H9 (cell line): ENCODE measurements at places on chromosomes 3 and 15. TPM values are rescaled to one million over a fixed set of nuclear protein-coding genes. Genes with fewer than 3 reads are reported as not detected.

GRCh38 chr15:86645925-86646500 lies 566.3 kb downstream of the AGBL1 start:
- H3K36me3 ChIP-seq: no peaks in the 10 kb centered on the region
- no peak overlapping the region for H3K27ac ChIP-seq
- H3K4me3 ChIP-seq: no peak overlapping the region
- no peaks in the 10 kb centered on the region for H3K4me1 ChIP-seq
- no peaks in the 10 kb centered on the region for H3K27me3 ChIP-seq

HGD gene
- total RNA-seq: 0.33 TPM in 1 of 2 replicates, not detected in the other

- H3K27me3 ChIP-seq: no peaks in the 10 kb centered on the region
- no peaks in the 10 kb centered on the region; the same call in 2 of the 3 replicates for H3K36me3 ChIP-seq
- no peak for DNase-seq
- no peak overlapping the region for H3K4me3 ChIP-seq
- H3K4me1 ChIP-seq: no peaks in the 10 kb centered on the region
- no peak overlapping the region for H3K27ac ChIP-seq
Measured at GRCh38 chr3:54251705-54252104, 129.4 kb downstream of the CACNA2D3 start.

- no peaks in the 10 kb centered on the region for H3K36me3 ChIP-seq
- H3K27me3 ChIP-seq: no peaks in the 10 kb centered on the region
- no peak for DNase-seq
Measured at GRCh38 chr3:188700501-188700900, 471.3 kb upstream of the TPRG1 start.

DAZL gene
- total RNA-seq: 21.2 and 21.7 TPM in 2 replicates

DNA sequence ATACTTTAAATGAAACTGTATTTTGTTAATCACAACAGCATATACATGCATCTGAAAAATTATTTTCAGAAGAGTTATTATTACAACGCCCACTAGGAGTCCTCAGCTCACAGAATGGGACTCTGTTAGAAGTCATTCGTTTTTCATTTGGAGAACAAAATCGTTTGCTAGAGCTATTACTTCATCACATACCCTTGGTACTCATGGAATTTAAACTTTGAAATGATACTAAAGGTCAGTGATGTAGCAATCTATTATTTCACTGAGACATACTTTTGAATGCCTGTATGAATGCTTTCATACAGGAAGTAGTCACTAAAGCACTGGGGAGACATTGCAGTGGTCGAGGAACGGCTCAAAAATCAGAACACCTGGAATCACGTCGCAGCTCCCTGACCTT lies 198.1 kb downstream of the MBNL1 start:
- H3K27ac ChIP-seq: no peak overlapping the region
- no peak overlapping the region for H3K4me3 ChIP-seq
- DNase-seq: no peak
- no peaks in the 10 kb centered on the region; the same call in 1 of the 2 replicates for H3K36me3 ChIP-seq
- H3K4me1 ChIP-seq: no peaks in the 10 kb centered on the region

- no peaks in the 10 kb centered on the region for H3K36me3 ChIP-seq
- peaks cover 3% of the 10 kb centered on the region for H3K4me1 ChIP-seq
- H3K27ac ChIP-seq: no peak overlapping the region
- H3K4me3 ChIP-seq: no peak overlapping the region
- no peaks in the 10 kb centered on the region for H3K27me3 ChIP-seq
Measured at GRCh38 chr15:57057134-57057930, 138.9 kb downstream of the TCF12 start.

DNA sequence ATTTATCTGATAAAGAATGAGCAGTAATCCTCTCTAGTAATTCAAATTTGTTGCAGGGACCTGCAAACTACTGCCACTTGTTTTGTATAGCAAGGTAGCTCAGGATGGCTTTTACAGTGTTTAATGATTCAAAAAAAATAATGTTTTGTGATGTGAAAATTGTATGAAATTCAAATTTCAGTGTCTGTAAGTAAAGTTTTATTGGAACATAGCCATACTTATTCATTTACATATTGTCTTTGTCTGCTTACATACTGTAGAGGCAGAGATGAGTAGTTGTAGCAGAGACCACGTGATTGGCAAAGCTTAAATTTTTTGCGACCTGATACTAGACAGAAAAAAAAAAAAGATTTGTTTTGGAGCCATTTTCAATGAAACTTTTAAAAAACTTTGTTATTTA lies 6.5 kb upstream of the UTS2B start:
- H3K4me1 ChIP-seq: no peaks in the 10 kb centered on the region
- no peak overlapping the region; the same call in 2 of the 3 replicates for H3K4me3 ChIP-seq
- no peaks in the 10 kb centered on the region for H3K36me3 ChIP-seq
- DNase-seq: no peak

SLC15A2 gene
- total RNA-seq: 2.3 and 2.4 TPM in 2 replicates

GRCh38 chr15:74978077-74978476 lies 17.3 kb upstream of the SCAMP5 start:
- H3K27ac ChIP-seq: no peak overlapping the region
- H3K4me1 ChIP-seq: no peaks in the 10 kb centered on the region
- no peak for DNase-seq
- H3K4me3 ChIP-seq: no peak overlapping the region

DNA sequence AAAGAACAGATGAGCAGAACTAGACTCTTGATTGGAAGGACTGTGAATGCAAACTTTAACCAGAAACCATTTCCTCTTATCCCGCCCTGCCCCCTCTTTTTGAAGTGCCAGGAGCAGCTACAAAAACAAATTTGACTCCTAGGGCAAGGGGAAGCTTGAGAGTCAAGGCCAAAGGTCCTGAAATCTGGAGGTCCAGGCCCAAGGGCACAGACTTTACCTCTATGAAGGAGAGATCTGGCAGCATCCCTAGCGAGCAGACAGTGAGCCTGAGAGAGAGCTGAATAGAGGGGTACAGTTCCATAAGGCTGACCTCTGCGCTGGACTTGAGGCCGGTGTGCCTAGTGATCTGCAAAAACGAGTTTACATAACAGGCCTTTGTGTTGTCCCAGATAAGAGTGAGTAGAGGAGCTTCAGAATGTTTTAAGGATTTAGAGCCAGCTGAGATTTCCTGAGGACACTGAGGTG lies 5.1 kb downstream of the RAB43 start:
- peaks cover 4% of the 10 kb centered on the region; the same call in 1 of the 2 replicates for H3K36me3 ChIP-seq
- H3K27me3 ChIP-seq: no peaks in the 10 kb centered on the region
- DNase-seq: no peak
- H3K27ac ChIP-seq: no peak overlapping the region

DUOX1 gene
- total RNA-seq: 2.3 and 2.6 TPM in 2 replicates

- no peaks in the 10 kb centered on the region for H3K36me3 ChIP-seq
- H3K27me3 ChIP-seq: no peaks in the 10 kb centered on the region
- peaks cover 7% of the 10 kb centered on the region; the same call in 1 of the 2 replicates for H3K4me1 ChIP-seq
Measured at GRCh38 chr15:81297147-81297572, 26.8 kb downstream of the STARD5 start.

GRCh38 chr3:21750831-21751391 lies at the start of gene ZNF385D:
Gene ZNF385D (minus strand): TSS chr3:21751210. CDS start chr3:21750916, 294 bp downstream.
- no peak within 1 kb of the TSS for H3K27ac ChIP-seq
- H3K36me3 ChIP-seq: no peaks in the 10 kb centered on the region
- peak within 1 kb of the TSS; percentile 92 for H3K4me3 ChIP-seq
- H3K27me3 ChIP-seq: no peaks in the 10 kb centered on the region

SLC6A20 gene
- 0.09 and 0.20 TPM in 2 replicates for total RNA-seq

DNA sequence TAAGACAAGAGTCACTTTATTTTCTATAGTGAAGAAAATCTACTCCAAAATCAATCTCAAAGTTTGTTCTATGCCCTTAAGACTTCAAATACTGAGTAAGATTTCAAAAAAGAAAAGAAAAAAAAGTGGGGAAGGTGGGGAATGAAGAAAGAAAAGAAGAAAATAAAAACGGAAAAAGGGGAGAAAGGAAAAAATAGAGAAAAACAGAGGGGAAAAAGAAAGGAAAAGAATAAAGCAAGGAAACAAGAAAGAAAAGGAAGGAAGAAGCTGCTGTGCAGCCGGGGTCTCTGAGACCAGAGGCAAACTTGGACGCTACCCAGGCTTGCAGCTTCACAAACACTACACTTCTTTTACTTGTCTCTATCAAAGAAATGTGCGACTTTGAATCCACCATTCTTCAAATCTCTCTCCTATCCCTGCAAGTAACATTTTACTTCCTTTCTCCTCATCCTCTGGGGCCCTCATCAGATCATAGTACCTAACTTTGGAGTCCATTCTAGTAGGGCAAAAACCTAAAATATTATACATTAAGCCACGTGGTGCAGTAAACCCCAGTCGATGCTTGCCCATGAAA lies 279.8 kb downstream of the FOXP1 start:
- no peaks in the 10 kb centered on the region; the same call in 1 of the 2 replicates for H3K27me3 ChIP-seq
- DNase-seq: no peak
- peaks cover 13% of the 10 kb centered on the region for H3K4me1 ChIP-seq
- H3K4me3 ChIP-seq: peak overlapping the region; percentile 89

C3orf62 gene
- 4.5 and 4.6 TPM in 2 replicates for total RNA-seq

DNA sequence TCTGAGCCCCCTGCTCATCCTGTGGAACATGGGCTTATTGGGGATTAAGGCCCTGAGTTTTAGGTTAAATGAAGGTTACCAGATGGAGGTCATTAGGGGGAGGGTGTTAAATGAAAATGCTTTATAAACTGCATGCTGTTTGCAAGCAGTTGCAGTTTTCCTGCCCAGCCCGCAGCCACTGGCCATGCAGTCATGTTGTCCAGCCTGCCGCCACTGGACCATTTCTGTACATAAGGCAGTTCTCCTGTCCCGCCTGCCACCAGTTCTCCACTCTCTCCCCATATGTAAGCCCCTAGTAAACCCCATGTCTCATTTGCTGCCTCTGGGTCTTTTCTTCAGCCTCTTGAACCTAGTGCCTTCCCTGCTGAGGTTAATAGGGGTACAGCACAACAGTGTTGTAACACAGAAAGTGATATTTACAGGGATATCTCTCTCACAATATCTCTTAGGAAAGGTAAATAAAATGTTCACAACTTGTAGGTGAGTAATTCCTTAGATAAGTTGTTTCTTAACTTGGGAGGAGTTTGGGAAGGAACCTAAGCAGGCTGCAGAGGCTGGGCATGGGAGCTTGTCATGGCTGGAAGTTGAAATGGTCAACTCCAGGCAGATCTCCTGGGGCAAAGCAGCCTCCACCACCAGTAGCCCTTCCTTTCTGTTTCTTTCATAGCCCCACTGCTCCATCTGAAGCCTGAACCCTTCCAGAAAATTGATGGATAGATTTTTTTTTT lies 148.2 kb downstream of the CMSS1 start:
- H3K4me3 ChIP-seq: no peak overlapping the region
- H3K36me3 ChIP-seq: no peaks in the 10 kb centered on the region
- no peaks in the 10 kb centered on the region for H3K27me3 ChIP-seq
- H3K4me1 ChIP-seq: no peaks in the 10 kb centered on the region; the same call in 1 of the 2 replicates

TMEM43 gene
- 35.8 and 36.7 TPM in 2 replicates for total RNA-seq

CKMT1B gene
- 31.0 and 36.7 TPM in 2 replicates for total RNA-seq

CCDC39 gene
- total RNA-seq: 0.59 and 0.79 TPM in 2 replicates

P4HTM gene
- 34.5 and 36.0 TPM in 2 replicates for total RNA-seq

DNA sequence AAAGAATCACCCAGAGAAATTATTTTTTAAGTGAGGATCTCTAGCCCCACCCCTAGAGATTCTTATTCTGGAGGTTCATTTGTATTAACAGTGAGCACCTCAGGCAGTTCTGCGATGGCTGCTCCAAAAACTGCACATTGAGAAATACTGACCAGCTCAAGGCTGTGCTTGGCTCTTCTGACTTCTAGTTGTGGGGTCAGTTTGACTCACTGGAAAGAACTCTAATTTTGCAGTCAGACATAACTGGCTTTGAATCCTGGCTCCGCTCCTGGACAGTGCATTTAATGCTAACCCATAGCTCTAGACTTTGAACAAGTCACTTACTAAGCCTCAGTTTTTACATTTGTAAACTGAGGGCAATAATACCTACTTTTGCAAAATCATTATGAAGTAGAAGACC lies 123.6 kb upstream of the SKOR1 start:
- H3K27me3 ChIP-seq: no peaks in the 10 kb centered on the region
- no peak overlapping the region for H3K4me3 ChIP-seq
- DNase-seq: no peak
- H3K36me3 ChIP-seq: no peaks in the 10 kb centered on the region; the same call in 1 of the 3 replicates

PLIN1 gene
- total RNA-seq: 0.09 TPM in 1 of 2 replicates, not detected in the other

SEC61A1 gene
- total RNA-seq: 138 and 146 TPM in 2 replicates

GRCh38 chr3:84836961-84837360 lies 121.8 kb upstream of the CADM2 start:
- H3K4me1 ChIP-seq: peaks cover 5% of the 10 kb centered on the region; the same call in 1 of the 2 replicates
- no peak overlapping the region for H3K4me3 ChIP-seq
- peak overlapping the region; percentile 95 for H3K27ac ChIP-seq
- peaks cover 26% of the 10 kb centered on the region for H3K36me3 ChIP-seq
- DNase-seq: peak; percentile 93

GRCh38 chr3:183264268-183264667 lies 11.2 kb downstream of the B3GNT5 start:
- peaks cover 23% of the 10 kb centered on the region; the same call in 1 of the 2 replicates for H3K4me1 ChIP-seq
- peaks cover 6% of the 10 kb centered on the region; the same call in 1 of the 2 replicates for H3K36me3 ChIP-seq
- no peak overlapping the region for H3K4me3 ChIP-seq
- no peak overlapping the region for H3K27ac ChIP-seq
- H3K27me3 ChIP-seq: no peaks in the 10 kb centered on the region

DNA sequence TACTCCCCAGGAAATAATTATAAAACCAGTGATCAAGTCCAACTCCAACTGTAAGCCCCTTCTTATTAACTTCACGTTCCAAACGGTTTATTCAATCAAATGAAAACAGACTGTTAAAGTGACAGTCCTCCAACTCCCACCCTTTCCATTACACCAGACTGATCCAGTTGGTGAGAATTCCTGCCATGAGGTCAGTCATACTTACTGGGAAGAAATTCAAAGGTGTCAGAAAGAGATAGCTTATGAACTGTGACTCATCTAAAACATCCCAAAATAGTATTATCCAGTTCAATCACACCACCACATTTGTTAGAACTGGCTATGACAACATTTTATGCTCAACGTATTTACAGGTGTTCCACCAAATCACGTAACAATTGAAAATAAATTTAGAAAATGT lies 19.5 kb downstream of the SMARCC1 start:
- no peak for DNase-seq
- no peaks in the 10 kb centered on the region for H3K27me3 ChIP-seq
- no peak overlapping the region for H3K4me3 ChIP-seq
- H3K27ac ChIP-seq: no peak overlapping the region

DNA sequence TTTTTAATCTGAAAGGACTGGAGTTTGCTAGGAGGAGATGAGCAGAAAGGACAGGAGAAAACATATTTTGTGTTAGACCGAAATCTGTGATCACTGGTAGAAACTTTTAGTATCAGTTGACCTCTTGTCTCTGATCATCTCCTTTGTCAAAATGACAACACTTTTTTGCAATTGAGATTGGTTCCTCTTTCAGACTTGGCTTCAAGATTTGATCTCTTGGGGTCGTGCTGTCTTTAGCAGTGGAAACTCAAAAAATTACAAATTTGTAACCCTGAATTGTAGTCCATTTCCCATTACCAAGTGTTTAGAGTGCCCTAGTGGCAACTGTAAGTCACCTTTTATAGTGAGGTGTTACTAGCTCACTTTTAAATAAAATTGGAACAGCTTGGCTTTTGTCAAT lies 107.4 kb downstream of the KLHL25 start:
- DNase-seq: no peak
- H3K4me3 ChIP-seq: no peak overlapping the region
- H3K27me3 ChIP-seq: no peaks in the 10 kb centered on the region
- no peaks in the 10 kb centered on the region for H3K4me1 ChIP-seq
- peaks cover 26% of the 10 kb centered on the region; the same call in 1 of the 2 replicates for H3K36me3 ChIP-seq

DNA sequence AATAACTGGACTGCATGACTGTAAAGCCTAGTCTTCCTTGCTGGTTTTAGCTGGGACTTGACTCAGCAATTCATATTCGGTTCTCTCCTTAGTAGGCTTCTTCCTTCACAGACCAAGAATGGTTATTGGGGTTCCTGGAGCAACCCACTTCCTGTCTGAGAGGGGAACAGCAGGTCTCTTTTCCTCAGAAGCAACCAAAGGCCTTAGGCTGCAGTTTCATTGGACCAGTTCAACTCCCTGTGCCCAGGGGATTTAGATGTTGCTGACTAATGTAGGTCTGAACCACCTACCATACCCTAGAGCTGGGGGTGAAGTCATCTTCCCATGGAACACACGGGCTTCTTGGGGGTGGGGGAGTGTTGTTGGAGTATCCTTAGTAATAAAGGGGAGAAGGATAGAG lies 84.0 kb upstream of the SKOR1 start:
- H3K4me1 ChIP-seq: no peaks in the 10 kb centered on the region
- H3K27me3 ChIP-seq: no peaks in the 10 kb centered on the region
- H3K27ac ChIP-seq: no peak overlapping the region
